ENCODE measurements at places on chromosomes 4 and X.

DNA sequence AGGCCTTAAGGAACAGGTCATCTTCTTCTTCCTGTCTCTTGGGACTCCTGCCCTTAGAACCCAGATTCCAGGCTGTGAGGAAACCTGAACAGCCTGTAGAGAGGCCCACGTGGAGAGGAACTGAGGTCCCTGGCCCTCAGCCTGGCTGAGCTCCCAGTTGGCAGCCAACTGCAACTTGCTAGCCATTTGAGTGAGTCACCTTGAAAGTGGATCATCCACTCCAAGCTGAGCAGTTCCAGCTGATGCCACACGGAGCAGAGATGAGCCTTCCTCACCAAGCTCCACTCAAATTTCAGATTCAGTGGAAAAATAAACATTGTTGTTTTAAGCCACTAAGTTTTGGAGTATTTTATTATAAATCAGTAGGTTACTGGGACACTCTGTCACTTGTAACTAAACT is 392.5 kb downstream of the BCOR start:
- DNase-seq, result no peak

DNA sequence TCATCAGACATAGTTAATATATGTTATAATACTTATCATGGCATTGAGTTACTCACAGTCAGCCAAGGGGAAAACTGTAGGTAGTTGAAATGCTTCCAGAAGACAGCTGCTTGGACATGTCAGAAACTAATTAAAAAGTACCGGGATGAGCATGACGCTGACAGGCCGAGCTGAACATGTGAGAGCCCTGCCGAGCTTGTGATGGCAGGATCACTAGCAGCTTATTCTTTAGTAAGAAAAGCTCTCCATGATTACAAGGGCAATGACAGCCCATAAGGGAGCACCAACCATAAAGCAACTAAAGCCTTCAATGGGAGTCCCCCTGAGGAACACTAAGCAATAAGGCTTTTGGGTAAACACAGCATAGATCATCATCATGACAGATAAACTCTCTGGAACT is 435.6 kb downstream of the TLL1 start:
- no peak for DNase-seq

- no peak for DNase-seq
Measured at GRCh38 chr4:78642934-78643333, 91.4 kb downstream of the ANXA3 start.

DNA sequence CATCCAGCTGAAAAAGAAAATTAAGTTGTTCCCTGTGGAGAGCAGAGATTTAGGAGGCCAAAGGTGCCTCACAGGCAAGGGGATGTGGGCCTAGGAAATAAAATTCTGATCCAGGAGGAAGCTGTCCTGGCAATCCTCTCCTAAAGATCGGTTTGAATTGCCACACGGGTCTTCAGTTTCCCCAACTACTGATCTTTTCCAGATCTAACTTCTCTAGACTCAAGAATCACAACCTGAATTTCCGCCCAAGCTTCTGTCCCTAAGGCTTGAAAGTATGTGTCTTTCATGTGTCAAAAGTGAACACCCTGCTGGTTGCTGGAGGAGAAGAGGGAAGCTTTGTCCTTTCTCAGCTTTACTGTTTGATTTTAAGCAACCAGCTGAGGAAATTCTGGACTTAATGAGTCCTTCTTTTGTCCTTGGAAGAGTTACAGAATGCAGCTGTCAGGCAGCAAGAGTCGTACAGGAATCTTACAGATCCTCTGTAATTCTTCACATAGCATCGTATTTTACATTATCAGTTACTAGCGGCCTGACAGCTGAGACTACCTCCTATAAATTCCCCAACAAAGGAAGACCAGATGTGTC is 93.8 kb downstream of the INPP4B start:
- DNase-seq, result no peak

- DNase-seq, result no peak
Measured at GRCh38 chr4:37890801-37891259, at the start of gene TBC1D1. TBC1D1 (plus strand) TSS chr4:37891084; CDS start chr4:37902096, 11,012 bp downstream.

GRCh38 chrX:1614927-1615326 is at the start of gene ASMT:
ASMT (plus strand) TSS chrX:1615059; CDS start chrX:1615200, 141 bp downstream.
- no peak for DNase-seq

GRCh38 chrX:42220666-42221065 is 297.3 kb upstream of the CASK start:
- DNase-seq, result no peak

DNA sequence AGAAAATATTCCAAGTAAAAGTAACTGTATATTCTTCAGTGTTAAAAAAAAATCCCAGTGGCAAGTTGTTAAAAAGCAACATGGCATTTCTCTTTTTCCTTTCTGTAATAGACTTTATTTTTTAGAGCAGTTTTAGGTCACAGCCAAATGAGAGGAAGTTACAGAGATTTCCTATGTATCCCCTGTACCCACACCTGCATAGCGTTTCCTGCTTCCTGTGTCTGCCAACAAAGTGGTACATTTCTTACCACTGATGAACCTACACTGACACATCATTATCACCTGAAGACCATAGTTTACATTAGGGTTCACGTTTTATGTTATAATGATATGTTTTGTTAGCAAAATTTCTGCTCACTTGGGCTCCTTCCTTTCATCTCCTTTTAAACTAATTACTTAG is 124.7 kb downstream of the GPAT3 start:
- DNase-seq, result no peak
